HL-60 (cell line): ENCODE measurements at places on chromosomes 2 and 18.

DNA sequence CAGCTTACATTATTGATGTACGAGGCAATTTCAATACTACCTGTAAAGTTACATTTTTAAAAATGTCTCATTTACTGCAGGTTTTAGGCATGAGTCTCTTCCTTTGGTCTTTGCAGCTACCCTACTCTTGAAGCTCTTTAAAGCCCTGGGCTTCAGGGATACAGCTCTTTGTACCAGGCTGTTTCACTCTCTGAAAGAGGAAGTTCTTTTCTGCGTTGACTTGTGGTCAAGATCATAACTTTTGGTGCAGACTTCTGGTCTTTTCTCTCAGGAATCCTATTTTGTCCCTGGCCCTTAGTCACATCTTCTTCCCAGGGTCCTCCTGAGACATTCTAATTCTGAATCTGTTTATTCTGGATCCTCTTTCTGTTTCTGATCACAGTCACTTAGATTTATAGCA, 16.6 kb upstream of the HRH4 start:
- peak; percentile 74 for DNase-seq

DNA sequence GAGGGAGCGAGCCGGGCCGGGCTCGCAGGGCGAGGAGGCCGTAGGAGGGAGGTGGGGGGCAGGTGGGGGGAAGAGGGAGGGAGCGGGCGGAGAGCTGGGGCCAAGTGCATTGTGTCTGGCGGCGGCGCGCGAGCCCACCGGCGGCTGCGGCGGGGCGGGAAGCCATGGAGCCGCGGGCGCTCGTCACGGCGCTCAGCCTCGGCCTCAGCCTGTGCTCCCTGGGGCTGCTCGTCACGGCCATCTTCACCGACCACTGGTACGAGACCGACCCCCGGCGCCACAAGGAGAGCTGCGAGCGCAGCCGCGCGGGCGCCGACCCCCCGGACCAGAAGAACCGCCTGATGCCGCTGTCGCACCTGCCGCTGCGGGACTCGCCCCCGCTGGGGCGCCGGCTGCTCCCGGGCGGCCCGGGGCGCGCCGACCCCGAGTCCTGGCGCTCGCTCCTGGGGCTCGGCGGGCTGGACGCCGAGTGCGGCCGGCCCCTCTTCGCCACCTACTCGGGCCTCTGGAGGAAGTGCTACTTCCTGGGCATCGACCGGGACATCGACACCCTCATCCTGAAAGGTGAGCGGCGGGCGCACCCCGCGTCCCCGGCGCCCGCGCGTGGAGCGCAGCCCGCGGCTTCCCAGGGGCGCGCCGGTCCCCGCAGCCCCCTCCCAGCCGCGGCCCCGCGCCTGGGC, at the start of gene TMEM178A:
TMEM178A (plus strand) TSS at position 107 of the 680 bp plus-strand sequence; CDS start at position 165, 58 bp downstream.
- no peak for DNase-seq

DNA sequence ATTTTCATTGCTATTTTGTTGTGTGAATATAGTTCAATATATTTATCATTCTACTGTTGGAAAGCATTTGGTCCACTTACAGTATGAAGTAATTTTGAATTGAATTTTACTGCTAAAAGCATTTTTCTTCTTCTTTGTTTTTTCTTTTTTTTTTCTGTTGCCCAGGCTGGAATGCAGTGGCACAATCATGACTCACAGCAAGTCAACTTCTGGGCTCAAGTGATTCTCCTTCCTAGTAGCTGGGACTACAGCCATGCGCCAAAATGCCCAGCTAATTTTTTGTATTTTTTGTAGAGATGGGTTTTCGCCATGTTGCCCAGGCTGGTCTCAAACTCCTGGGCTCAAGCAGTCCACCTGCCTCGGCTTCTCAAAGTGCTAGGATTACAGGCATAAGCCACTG, 2.4 kb upstream of the ETAA1 start:
- no peak for DNase-seq

GRCh38 chr2:196459539-196459938, 180.0 kb upstream of the CCDC150 start:
- DNase-seq, result no peak

DNA sequence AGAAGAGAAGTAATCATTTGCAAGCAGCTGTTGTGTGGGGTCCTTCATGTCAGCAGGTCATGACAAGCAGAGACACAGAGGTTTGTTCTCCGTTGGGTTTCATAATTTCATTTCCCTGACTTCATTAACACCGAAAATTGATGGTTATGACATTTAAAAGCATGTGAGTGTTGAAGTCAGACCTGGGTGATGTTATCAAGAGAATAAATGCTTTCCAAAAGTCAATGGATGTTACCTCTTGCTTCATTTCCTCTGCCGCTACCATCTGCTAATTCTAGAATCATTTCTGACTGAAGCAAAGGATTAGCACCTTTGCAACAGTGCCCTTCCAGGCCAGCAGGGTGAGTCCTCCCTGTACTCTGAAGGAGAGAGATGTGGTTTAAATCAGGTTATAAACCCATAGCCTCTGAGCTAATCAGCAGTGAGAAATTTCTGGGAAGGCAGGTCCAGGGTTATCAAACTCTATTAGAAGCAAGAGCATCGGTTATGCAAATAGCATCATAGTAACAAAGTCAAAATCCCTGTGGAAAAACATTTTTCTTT, 446.2 kb downstream of the PIK3C3 start:
- no peak for DNase-seq

DNA sequence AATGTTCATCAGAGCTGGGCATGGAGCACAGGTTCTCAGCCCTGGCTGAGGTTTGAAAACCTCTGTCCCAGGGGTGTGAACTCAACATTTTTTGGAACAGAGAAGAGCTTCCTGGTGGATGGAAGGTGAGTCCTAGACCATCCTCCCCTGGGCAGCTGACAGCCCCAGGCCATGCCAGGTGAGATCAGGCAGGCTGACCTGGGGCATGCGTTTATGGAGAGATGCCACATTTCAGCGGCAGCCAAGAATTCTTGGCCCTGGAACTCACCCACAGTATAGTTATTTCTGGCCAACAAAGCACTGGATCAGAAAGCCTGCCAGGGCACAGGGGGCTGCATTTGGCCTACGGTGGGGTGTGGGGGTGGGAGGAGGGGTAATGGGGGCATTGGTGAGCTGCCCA, 83.8 kb downstream of the EDAR start:
- DNase-seq, result no peak

DNA sequence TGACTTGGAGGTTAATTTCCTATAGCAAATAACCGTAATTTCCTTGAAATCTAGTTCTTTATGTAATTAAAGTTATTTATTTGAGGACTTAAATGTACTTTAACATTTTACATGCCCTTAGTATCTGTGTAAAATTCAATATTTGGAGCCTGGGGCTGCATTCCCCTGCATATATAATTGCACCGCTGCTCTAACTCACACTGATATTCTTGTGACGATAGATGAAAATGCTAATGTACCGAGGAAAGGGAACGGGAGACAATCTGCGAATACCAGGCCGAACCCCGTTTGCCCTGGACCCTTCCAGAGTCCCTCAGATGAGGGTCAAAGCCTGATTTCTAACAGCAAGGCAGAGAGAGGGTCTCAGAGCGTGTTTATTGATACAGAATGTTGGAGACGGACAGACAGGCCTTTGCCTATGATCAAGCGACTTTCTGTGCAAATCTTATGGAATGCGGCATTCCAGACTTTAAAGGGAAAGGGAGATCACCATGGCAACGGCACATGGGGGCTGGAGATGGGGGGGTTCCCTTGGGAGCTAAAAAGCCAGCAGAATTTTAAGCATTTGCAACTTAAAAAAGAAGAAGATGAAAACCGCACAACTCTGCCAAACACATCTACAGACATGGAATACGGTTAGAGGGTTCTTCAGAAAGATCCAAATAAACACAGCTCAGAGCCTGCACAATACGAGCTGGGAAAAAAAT, 57.6 kb upstream of the TWIST2 start:
- DNase-seq, result no peak

- no peak for DNase-seq
These were observed 558.2 kb upstream of the TNP1 start for GRCh38 chr2:217418090-217418489.

DNA sequence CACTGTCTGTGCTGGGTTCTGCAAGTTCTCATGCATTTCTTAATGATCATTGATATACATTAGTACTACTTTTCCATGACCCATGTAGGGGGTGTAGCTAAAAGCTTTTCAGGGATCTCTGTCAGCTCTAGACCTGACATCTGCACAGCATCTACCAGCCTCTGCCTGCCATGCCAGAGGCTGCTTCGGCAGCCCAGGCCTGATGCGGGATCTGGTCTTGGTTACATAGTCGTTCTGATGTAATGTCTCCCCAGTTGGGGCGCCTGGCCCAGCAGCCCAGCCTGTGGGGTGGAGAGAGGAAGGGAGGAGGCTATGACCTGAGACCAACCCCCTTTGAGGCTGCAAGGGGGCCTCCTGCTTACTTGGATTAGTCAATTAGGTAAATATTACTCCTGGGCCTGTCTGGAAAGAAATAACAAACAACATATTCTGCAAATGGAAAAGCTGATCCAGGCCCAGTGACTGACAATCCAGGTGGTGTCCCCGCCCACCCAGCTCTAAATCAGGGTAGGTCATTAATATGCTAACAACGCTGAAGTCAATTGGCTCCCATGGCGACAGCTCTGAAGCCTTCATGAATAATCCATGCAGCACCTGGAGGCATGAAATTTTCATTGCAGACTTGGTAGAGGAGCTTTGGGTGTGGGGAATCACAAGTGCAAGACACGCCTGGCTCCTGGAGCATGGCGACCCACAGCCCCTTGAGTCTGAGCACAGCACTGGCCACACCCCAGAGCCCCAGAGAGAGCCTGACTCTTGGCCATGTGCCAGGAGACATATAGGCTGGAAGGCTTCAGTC, 575.3 kb downstream of the CMPK2 start:
- no peak for DNase-seq

DNA sequence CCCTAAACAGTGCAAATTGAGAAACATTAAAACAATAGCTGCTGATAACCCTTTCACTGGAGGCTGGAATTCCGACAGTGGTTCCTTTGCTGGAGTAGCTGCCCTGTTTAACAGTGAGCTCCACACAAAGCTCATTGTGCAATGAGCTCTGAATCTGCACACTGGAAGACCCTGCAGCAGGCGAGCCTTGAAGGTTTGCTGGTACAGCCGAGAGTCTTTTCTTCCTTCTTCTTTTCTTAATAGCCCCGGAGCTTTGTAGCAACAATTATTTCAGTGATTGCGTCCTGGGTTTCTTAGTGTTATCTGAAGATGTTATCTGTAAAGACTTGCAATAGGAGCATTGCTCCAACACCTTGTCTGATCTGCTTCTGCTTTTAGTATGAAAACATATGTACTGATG, 50.8 kb upstream of the CXCR4 start:
- peak; percentile 89 for DNase-seq

DNA sequence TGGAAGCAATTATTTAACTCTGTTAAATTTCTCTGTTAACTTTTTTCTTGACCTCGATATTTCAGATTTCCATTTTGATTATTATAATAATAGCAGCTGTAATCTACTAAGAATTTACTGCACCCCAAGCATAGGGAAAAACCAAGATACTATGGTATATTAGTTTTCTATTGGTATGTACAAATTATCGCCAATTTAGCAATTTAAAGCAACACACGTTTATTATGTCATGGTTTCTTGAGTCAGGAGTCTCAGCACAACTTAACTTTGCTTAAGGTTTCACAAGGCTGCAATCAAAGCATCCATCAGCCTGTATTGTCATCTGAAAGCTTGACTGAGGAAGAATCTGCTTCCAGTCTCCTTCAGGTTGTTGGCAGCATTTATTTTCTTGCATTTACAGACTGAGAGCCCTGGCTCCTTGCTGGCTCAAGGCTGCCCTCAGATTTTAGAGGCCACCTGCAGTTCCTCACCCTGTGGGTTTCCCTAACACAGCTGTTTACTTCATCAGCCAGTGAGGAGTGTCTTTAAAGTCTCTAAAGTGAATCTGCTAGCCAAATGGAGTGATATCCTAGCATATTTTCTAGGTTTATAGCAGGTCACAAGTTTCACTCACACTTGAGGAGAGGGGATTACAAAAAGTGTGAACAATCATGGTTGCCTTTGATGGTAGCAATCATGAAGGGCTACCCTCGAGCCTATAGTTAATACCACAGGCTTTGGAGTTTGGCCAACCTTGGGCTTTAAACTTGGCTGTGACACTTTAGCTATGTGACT, 4.4 kb upstream of the VPS54 start:
- no peak for DNase-seq

DNA sequence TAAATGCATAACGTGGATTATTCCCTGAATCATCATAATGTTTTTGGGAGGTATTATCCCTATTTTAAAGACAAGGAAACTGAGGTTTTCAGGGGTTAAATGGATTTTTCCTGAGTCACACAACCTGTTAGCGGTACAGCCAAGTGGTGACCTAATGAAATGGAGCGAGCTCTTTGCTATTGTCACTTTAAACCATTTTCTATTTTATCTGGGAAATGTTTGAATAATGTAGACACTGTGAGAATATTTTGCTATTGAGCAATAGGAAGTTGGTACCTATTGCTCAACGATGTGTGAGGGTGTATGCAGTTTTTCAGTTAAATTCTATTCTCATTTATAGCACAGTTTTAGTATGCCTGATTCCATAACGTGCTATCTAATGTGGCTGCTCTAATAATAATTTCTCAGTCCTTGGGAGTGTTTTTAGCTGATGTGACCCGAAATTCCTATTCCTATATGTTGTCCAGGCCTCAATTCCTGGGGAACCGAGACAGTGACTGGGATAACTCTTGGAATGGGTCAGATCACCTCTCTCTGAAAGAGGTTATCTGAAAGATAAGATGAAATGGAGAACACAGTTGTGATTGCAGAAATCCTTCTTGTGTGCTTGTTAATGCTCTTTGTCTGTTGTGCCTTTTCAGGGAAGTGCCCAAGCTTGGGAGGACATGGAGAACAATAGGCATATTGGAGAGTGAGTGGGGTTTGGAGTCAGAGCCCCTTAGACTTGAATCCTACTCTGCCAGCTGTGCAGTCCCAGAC, 38.4 kb downstream of the ABCB11 start:
- peak; percentile 43 for DNase-seq

GRCh38 chr2:101809698-101810097, 112.2 kb downstream of the MAP4K4 start:
- no peak for DNase-seq

DNA sequence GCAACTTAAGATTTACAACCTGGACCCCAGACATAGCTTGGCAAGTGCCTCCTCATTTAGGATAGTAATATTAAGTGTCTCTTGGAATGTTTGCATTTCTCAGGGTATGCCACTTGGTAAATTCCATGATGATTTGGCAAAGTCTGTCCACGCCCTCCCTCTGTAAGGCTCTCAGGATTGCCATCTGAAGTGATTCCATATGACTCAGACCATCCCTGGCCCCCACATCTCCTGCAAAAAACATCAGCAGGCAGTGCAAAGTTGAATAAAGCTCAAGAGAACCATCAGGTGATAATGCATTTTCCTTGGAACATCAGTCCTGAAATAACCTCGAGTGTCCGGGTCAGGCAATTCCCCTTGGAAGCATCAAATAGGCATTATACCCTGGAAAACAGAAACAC, 27.1 kb upstream of the PIEZO2 start:
- DNase-seq, result no peak

GRCh38 chr2:146659976-146660375, 1184.9 kb upstream of the ACVR2A start:
- DNase-seq, result no peak

DNA sequence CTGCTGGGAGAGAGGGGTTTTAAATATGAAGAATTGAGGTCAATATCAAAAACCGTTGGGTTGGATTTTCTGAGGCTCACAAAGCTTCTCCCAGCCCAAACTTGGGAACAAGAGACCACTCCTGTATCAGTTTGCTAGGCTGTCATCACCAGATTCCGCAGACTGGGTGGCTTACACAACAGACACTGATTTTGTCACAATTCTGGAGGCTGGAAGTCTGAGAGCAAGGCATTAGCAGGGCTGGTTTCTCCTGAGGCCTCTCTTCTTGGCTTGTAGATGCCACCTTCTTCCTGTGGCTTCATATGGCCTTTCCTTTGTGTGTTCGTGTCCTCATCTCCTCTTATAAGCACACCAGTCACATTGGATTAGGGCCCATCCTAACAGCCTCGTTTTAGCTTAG, 122.9 kb upstream of the COPS8 start:
- no peak for DNase-seq
